Suprapubic skin (tissue), 4 donors: ENCODE measurements at places on chromosomes 1 and 21. TPM values are rescaled to one million over a fixed set of nuclear protein-coding genes. Genes with fewer than 3 reads are reported as not detected.

The CLEC20A gene
- not detected for total RNA-seq

GRCh38 chr1:41765152-41765551 lies 153.6 kb downstream of the HIVEP3 start:
- DNase-seq, result no peak

GRCh38 chr1:52641307-52641706 lies 8.3 kb downstream of the SHISAL2A start:
- DNase-seq, result no peak

The ASPM gene
- 6.0 TPM for total RNA-seq

- DNase-seq, result no peak
Observed at GRCh38 chr21:19049567-19049966, 646.0 kb upstream of the TMPRSS15 start.
